ENCODE measurements at places on chromosomes 1 and 21. TPM values are rescaled to one million over a fixed set of nuclear protein-coding genes. Genes with fewer than 3 reads are reported as not detected.

Gene GPR52
- 5.2 TPM for total RNA-seq

Gene VHLL
- not detected for total RNA-seq

Gene IKBKE
- total RNA-seq, result 8.2 TPM

Gene TNFAIP8L2
- total RNA-seq, result 7.6 TPM

Gene LHX4
- 0.28 TPM for total RNA-seq

Gene S100A7
- not detected for total RNA-seq

Gene PRR9
- not detected for total RNA-seq
